ENCODE measurements at places on chromosomes 11 and 22.

DNA sequence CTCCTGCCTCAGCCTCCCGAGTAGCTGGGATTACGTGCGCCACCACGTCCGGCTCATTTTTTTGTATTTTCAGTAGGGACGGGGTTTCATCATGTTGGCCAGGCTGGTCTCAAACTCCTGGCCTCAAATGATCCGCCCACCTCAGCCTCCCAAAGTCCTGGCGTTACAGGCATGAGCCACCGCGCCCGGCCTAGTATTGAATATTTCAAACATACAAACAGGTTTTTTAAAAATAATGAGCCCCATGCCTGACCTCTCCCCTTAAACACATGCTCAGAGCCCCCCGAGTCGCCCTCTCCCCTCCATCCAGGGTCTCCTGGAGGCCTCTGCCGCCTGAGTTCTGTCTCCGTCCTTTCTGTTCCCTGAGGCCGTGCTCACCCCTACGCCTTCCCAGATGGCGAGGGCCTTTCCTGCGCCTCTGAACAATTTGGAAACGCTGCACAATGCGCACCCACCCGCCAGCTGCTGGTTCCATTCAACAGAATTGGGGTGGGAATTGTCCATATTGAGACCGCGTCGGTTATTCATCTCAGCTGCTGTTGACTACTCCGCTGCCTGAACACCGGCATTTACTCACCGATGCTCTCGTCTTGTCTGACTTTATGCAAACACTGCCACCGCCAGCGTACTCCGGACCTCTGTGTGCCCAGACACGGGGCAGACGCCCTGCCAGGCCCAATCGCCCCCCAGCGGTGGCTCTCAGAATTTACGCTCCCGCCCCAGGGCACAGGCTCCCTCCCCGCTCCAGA, 13.6 kb upstream of the RNH1 start:
- DNase-seq, result no peak

GRCh38 chr11:30433831-30434230, 110.9 kb downstream of the ARL14EP start:
- DNase-seq, result no peak

DNA sequence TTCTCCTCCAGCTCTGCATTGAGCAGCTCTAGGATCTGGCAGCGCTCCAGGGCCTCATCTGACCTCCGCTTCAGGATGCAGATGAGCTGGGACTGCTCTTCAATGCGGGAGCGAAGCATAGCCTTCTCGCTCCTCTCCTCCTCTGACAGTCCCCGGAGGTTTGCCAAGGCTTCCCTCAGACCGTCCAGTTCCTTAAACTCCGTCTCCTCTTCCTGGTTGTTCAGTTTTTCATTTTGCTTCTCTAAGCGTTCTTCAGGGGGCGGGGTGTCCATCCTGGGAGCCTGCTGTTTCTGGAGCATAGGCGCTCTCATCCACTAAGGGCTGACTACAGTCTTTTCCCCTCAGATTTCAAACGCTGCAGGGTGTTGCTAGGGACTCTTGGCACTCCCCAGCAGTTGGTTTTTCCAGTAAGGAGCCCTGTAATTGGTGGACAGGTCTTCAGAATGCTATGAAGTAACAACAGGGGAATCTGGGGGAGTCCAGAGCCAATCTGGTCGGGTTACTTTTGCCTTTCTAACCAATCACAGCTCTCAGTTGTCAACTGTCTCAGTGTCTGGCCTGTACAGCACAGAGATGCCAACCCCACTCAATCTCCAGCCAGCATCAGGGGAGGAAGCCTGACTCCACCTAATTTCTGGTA, at the start of gene CCDC89:
TSS of gene CCDC89 (minus strand) at position 376 of the 640 bp plus-strand sequence. CDS start at position 311, 65 bp downstream.
- DNase-seq, result no peak

- DNase-seq, result no peak
These were observed 30.1 kb upstream of the TP53I11 start for GRCh38 chr11:44980533-44981427.

DNA sequence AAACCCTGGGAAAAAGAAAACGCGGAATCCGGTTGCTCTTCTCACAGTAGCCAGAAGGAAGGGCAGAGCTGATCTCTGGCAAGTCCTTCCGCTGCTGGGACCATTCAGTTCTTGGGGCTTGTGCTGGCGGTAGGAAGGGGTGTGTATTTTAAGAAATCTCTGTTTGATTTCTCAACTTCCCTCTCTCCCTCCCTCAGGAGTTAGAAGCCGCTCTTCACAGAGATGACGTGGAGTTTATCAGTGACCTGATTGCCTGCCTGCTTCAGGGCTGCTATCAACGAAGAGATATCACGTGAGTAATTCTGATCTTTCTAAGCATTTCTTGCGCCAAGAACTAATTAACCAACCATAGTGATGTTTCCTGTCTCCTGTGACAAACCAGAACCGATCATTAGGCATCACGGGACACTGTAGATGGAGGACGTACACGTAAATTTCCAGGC, 85.9 kb upstream of the SLC25A18 start:
- DNase-seq, result no peak

DNA sequence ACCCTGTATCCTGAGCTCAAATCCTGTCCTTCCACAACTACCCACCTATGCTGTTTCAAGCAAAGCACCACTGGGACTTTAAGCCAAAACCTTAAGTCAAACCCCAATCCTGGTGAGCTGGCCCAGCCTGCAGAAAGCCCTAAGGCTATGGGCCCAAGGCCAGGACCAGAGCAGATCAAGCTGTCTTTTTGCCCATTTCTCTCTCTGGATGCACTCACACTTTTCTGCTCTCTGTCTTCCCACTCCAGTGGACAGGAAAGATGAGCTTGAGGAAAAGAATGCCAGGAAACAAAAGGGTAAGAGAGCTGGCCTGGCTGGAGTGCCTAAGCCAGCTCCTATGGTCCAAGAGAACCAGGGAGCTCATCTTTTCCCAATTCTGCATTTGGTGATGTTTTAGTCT, 284.3 kb upstream of the ISX start:
- DNase-seq, result no peak

GRCh38 chr11:74345420-74345819, 34.0 kb upstream of the P4HA3 start:
- no peak for DNase-seq

GRCh38 chr11:117435326-117435725, 107.7 kb downstream of the CEP164 start:
- no peak for DNase-seq

DNA sequence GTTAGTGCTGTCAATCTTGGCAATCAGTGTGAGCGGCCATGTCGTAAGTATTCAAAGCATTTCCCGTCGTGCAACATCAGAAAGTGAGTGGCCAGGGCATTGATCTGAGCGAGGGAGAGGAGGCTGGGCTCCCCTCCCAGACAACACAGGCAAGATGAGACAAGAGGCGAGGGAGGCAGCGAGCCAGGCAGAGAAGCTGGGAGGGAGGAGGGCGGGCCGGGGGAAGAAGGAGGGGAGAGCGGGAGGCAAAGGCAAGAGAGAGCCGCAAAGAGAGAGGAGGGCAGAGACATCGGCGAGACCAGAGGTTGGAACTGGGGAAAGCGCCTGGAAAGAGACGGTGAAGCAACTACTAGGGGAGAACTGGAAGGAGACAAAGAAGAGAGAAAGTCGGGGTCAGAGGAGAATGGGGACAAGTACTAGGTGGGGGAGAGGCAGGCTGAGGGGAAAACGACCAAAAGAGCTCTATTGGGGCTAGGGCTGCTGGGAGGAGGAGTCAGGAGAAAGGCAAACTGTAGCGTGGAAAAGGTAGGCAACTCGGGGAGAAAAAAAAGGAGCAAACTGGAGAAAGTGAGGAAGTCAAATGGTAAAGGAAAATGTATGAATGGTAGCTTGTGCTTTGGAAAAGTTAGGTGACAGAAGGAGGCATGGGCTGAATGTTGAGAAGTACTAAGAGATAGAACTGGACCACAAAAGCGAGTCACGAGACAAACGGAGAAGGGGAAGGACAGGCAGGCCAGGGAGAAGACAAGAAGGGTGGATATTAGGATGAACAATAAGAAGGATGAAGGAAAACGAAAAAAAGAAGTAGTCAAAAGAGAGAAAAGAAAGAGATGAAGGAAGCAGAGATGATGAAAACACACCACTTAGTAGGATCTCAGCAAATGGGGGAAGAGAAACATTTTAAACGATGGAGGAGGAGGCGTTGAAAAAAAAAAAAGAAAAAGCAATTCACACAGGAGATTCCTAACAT, 130.5 kb upstream of the C11orf58 start:
- DNase-seq, result no peak
